Muscle of back (tissue), 13 donors: ENCODE measurements at places on chromosomes 11 and 22. TPM values are rescaled to one million over a fixed set of nuclear protein-coding genes. Genes with fewer than 3 reads are reported as not detected.

The CARD18 gene
- not detected for polyA plus RNA-seq

The MCAM gene
- polyA plus RNA-seq = 183 TPM

The UBQLN3 gene
- not detected for polyA plus RNA-seq

The MUC5AC gene
- not detected for polyA plus RNA-seq

DNA sequence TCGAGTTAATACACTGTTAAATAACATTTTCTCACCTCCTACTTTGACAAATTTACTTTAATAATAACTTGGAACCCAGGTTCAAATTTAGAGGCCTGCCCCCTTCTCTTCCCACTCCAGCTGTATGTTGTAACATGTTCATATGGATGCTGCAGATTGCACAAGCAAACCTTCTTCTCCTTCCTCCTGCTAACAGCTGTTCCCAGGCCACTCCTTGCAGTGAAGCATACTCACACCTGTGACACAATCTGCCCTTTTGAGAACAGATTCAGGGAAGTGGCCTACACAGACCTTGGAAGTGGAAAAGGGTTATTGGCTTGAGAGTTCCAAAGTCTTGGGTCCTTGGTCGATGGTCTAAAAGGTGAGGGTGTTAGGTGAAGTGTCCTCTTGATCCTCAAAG, 131.9 kb downstream of the TEAD1 start:
- DNase-seq = no peak

- no peak for DNase-seq
Measured at GRCh38 chr11:94513091-94513490, 830 bp downstream of the C11orf97 start.

DNA sequence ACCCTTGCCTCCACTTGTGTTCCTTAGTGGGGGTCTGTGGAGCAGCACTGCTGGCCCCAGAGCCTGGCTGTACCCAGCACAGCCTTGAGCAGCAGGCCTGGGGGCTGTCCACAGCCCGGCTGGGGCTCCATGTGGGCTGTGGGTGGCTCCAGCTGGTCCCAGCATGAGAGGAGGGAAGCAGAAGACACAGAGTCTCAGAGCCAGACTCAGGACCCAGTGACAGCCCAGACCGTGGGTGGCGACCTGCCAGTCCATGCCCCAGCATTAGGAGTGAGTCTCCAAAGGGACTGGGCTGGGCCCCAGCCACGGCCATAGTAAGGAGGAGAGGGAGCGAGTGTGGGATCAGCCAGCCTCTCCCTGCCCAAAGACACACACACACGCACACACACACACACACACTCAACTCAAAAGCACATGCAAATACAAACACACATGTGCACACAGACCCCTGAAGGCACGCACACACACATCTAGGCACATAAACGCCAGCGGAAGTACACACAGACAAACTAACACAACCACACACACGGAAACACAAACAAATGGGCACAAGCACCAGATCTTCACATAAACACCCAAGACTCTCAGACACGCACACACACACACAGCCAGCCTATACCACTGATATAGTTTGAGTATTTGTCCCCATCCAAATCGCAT, 16.7 kb upstream of the LRRC10B start:
- no peak for DNase-seq

- no peak for DNase-seq
Measured at GRCh38 chr11:125929445-125930075, 16.3 kb upstream of the VSIG10L2 start.

GRCh38 chr11:83044958-83045712, 26.6 kb downstream of the RAB30 start:
- DNase-seq = no peak

DNA sequence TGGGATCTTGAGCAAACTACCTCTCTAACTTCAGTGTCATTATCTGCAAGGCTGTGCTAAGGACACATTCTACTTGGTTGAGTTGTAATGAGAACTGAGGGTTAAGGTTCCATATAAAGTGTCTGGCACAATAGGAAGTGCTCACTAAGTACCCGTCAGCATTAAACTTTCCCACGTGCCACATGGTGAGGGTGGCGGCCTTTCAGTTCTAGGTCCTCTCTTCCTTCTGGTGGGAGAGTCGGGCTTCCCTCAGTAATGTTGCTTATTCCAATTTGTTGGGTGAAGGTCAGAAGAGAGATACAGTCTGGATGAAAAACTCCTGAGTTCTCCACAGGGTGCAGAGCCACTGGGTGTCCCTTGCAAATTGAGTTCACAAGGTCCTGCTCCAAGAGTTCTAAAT, 4.6 kb upstream of the CD6 start:
- DNase-seq = no peak

GRCh38 chr11:105786741-105787140, 176.9 kb downstream of the GRIA4 start:
- DNase-seq = no peak

DNA sequence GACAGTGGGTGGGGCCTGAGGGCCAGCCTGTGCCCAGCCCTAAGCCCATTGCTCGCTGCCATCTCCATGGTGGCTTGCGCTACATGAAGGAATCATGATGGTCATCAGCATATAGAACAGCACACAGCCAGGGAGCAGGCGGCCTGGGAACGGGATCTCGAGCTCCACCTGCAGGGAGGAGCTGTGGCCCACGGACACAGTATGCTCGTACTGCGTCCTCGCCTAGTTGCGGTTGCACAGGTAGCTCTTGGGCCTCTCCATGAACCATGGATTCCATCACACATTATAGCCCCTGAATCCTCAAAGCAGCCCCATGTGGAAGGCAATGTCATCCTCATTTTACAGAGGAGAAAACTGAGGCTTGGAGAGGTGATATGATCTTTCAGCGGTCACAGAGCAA, 15.1 kb downstream of the SEC14L4 start:
- DNase-seq = no peak

DNA sequence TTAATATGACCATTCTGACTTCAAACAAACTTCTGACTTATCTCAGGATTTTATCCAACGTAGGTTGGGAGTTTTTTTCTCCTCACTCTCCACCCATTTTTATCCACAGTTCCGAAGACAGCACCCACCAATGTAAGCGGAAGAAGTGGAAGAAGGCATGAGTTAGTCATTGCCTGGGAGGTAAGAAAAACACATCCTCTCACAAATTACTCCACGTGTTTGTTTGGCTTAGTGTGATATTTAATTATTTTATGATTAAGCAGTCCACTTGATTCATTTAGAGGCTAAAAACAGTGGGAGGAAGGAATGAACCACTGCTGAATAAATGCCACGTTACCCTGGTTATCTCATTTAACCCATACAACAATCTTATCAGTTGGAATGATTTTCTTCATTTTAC, 389.6 kb upstream of the ARHGAP42 start:
- DNase-seq = no peak
